ENCODE measurements at places on chromosomes 1 and 21.
A peak's percentile ranks its signal among the peaks of the same experiment; 100 is the strongest.

- H3K27ac ChIP-seq, result no peak overlapping the region
- peaks cover 31% of the 10 kb centered on the region for H3K27me3 ChIP-seq
- no peak overlapping the region for H3K4me3 ChIP-seq
- no peak for DNase-seq
- no peaks in the 10 kb centered on the region for H3K36me3 ChIP-seq
Observed at GRCh38 chr21:33313183-33313582, 11.6 kb upstream of the IFNAR1 start.

- H3K36me3 ChIP-seq, result no peaks in the 10 kb centered on the region
- DNase-seq, result no peak
- no peak overlapping the region for H3K27ac ChIP-seq
- peaks cover 24% of the 10 kb centered on the region for H3K4me1 ChIP-seq
- H3K4me3 ChIP-seq, result no peak overlapping the region
- peaks cover 96% of the 10 kb centered on the region for H3K27me3 ChIP-seq
Observed at GRCh38 chr1:156439036-156439776, 61.4 kb downstream of the MEF2D start.

- H3K36me3 ChIP-seq, result no peaks in the 10 kb centered on the region
- no peaks in the 10 kb centered on the region for H3K27me3 ChIP-seq
- H3K27ac ChIP-seq, result no peak overlapping the region
- H3K4me1 ChIP-seq, result no peaks in the 10 kb centered on the region
Observed at GRCh38 chr1:79811173-79811572, 804.6 kb upstream of the ADGRL4 start.

DNA sequence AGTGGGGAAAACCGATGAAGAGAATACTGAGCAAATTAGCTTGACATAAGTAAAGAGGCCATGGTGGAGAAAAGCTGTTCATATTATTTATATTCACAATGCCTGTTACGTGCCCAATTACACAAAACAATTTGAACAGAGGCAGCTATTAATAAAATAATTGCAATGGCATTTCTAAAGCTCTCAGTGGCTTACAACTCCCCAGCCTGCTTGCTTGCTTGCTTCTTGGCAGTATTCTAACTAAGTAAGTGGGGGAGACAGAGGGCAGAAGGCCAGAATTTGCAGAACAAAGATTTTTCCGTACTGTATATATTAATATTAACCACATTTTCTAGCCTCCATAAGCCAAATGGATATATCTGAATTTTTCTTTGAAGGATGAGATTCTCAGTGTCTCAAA lies 12.9 kb downstream of the PTPN14 start:
- H3K27me3 ChIP-seq, result no peaks in the 10 kb centered on the region
- H3K4me3 ChIP-seq, result no peak overlapping the region

- no peak for DNase-seq
- no peak overlapping the region for H3K4me3 ChIP-seq
- no peak overlapping the region for H3K27ac ChIP-seq
- H3K27me3 ChIP-seq, result no peaks in the 10 kb centered on the region
- no peaks in the 10 kb centered on the region for H3K4me1 ChIP-seq
- no peaks in the 10 kb centered on the region for H3K36me3 ChIP-seq
Observed at GRCh38 chr1:187252923-187253322, 424.2 kb downstream of the PLA2G4A start.

GRCh38 chr1:183609759-183610452 lies 19.6 kb upstream of the NCF2 start:
- H3K27ac ChIP-seq, result no peak overlapping the region
- H3K4me1 ChIP-seq, result no peaks in the 10 kb centered on the region
- peaks cover 11% of the 10 kb centered on the region for H3K27me3 ChIP-seq
- H3K36me3 ChIP-seq, result no peaks in the 10 kb centered on the region

GRCh38 chr1:226912587-226913176 lies 27.4 kb upstream of the COQ8A start:
- no peak for DNase-seq
- no peaks in the 10 kb centered on the region for H3K36me3 ChIP-seq
- H3K4me3 ChIP-seq, result no peak overlapping the region

DNA sequence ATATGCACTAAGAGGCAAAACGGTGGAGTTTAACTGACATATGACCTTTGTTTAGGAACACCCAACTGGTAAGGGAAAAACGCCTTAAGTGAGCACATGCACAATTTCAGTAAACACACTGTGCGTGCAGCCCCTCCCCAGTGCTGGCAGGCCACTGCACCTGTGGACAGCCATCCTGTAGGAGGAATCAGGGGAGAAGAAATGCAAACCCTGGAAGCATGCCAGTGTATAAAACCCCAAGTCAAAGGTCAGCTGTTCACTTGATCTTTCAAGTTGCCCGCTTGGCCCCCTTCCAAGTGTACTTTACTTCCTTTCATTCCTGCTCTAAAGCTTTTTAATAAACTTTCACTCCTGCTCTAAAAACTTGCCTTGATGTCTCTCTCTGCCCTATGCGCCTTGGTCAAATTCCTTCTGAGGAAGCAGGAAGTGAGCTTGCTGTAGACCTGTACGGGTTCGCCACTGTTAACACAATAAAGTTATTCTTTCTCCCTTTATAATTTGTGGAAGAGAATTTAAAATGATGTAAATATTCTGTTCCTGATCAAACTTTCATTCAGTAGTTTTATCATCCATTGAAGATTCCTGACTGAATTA lies 31.8 kb downstream of the USP25 start:
- no peak for DNase-seq
- peaks cover 10% of the 10 kb centered on the region for H3K36me3 ChIP-seq
- H3K27ac ChIP-seq, result no peak overlapping the region
- peaks cover 74% of the 10 kb centered on the region for H3K4me1 ChIP-seq
- H3K4me3 ChIP-seq, result no peak overlapping the region
- no peaks in the 10 kb centered on the region for H3K27me3 ChIP-seq

DNA sequence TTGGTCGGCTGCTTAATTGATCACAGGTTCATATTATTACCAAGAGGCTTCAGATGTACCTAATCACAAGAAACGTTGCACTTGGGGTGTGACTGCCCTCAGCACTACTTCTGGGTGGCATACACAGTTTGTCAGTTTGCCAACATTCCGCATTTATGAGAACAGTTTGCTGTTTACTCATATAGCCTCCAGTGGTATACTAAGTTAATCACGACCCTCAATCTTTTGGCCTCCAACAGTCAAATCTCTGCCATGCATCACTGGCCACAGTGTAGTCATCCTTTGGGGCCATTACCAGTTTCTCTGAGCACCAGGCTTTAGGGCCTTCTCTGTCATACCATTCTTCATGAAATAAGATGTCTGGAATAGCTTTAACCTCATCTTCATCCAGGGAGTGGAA lies 62.8 kb upstream of the BCL9 start:
- no peak overlapping the region for H3K4me3 ChIP-seq
- H3K4me1 ChIP-seq, result no peaks in the 10 kb centered on the region
- DNase-seq, result no peak
- H3K27me3 ChIP-seq, result peaks cover 55% of the 10 kb centered on the region
- peaks cover 3% of the 10 kb centered on the region for H3K36me3 ChIP-seq
- H3K27ac ChIP-seq, result no peak overlapping the region

GRCh38 chr21:46409641-46410406 lies 48.9 kb upstream of the DIP2A start:
- no peaks in the 10 kb centered on the region for H3K27me3 ChIP-seq
- peaks cover 26% of the 10 kb centered on the region for H3K4me1 ChIP-seq
- H3K27ac ChIP-seq, result peak overlapping the region; percentile 67
- H3K36me3 ChIP-seq, result peaks cover 12% of the 10 kb centered on the region
- DNase-seq, result no peak
- peak overlapping the region; percentile 51 for H3K4me3 ChIP-seq

- H3K27ac ChIP-seq, result peak overlapping the region; percentile 41
- H3K4me1 ChIP-seq, result peaks cover 27% of the 10 kb centered on the region
- DNase-seq, result peak; percentile 41
- H3K36me3 ChIP-seq, result peaks cover 1% of the 10 kb centered on the region
- no peaks in the 10 kb centered on the region for H3K27me3 ChIP-seq
- peak overlapping the region; percentile 0 for H3K4me3 ChIP-seq
Observed at GRCh38 chr1:226444901-226445300, 37.0 kb upstream of the PARP1 start.

DNA sequence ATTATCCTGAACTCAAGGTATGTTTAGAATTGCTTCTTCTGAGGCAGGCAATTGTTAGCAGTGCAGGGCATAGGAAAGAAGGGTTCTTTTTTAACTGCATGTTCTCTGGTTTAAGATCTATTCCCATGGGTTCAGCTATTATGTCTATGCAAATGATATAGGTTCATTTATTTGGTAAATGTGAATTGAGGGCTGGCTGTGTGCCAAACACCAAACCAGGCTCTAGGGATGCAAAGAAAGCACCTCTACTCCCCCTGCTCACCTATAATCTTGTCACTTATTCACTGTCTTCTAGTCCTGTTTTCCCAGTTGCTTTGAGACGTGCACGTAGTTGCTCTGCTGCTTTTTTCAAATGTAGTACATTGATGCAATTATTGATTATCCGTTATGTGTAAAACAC lies 691 bp upstream of the KIFAP3 start:
- H3K4me3 ChIP-seq, result peak overlapping the region; percentile 77
- H3K36me3 ChIP-seq, result peaks cover 7% of the 10 kb centered on the region

GRCh38 chr1:150596976-150597375 lies 17.6 kb upstream of the MCL1 start:
- peaks cover 10% of the 10 kb centered on the region for H3K36me3 ChIP-seq
- no peak for DNase-seq
- H3K4me1 ChIP-seq, result peaks cover 16% of the 10 kb centered on the region
- no peak overlapping the region for H3K27ac ChIP-seq
- no peak overlapping the region for H3K4me3 ChIP-seq
- no peaks in the 10 kb centered on the region for H3K27me3 ChIP-seq

DNA sequence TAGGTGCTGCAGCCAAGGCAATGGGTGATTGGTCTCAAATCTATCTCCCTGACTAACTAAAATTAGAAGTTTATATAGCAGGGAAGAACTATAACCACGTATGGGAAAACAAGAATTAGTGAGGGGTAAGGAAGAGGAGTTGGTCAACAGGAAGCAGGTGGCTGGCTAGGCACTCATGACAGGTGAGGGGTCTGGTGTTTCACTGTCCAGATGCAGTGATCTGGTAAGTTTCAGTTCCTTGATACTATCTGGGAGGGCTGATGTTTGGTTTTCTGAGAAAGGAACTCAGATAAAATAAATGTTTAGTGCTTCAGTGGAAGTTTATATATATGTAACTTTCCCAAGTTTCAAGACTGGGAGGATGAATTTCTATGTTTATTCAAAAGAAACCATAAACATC lies 11.6 kb upstream of the POU2F1 start:
- no peak overlapping the region for H3K4me3 ChIP-seq
- no peak overlapping the region for H3K27ac ChIP-seq
- H3K27me3 ChIP-seq, result peaks cover 16% of the 10 kb centered on the region
- H3K4me1 ChIP-seq, result no peaks in the 10 kb centered on the region
- H3K36me3 ChIP-seq, result peaks cover 2% of the 10 kb centered on the region
- no peak for DNase-seq

- H3K4me3 ChIP-seq, result no peak overlapping the region
- H3K27ac ChIP-seq, result no peak overlapping the region
- H3K36me3 ChIP-seq, result no peaks in the 10 kb centered on the region
- no peaks in the 10 kb centered on the region for H3K27me3 ChIP-seq
Observed at GRCh38 chr21:25967901-25968438, 202.6 kb downstream of the APP start.

GRCh38 chr1:21117597-21118001 lies 59.1 kb downstream of the EIF4G3 start:
- no peak overlapping the region for H3K4me3 ChIP-seq
- no peaks in the 10 kb centered on the region for H3K27me3 ChIP-seq
- no peak overlapping the region for H3K27ac ChIP-seq
- DNase-seq, result no peak

GRCh38 chr1:27005166-27005530 lies 7.5 kb downstream of the TENT5B start:
- H3K27ac ChIP-seq, result no peak overlapping the region
- H3K36me3 ChIP-seq, result peaks cover 1% of the 10 kb centered on the region
- no peaks in the 10 kb centered on the region for H3K4me1 ChIP-seq
- H3K27me3 ChIP-seq, result peaks cover 8% of the 10 kb centered on the region
- H3K4me3 ChIP-seq, result no peak overlapping the region
- no peak for DNase-seq
